Gastrocnemius medialis (tissue), 4 donors: ENCODE measurements at places on chromosomes 7 and 10. TPM values are rescaled to one million over a fixed set of nuclear protein-coding genes. Genes with fewer than 3 reads are reported as not detected.

DNA sequence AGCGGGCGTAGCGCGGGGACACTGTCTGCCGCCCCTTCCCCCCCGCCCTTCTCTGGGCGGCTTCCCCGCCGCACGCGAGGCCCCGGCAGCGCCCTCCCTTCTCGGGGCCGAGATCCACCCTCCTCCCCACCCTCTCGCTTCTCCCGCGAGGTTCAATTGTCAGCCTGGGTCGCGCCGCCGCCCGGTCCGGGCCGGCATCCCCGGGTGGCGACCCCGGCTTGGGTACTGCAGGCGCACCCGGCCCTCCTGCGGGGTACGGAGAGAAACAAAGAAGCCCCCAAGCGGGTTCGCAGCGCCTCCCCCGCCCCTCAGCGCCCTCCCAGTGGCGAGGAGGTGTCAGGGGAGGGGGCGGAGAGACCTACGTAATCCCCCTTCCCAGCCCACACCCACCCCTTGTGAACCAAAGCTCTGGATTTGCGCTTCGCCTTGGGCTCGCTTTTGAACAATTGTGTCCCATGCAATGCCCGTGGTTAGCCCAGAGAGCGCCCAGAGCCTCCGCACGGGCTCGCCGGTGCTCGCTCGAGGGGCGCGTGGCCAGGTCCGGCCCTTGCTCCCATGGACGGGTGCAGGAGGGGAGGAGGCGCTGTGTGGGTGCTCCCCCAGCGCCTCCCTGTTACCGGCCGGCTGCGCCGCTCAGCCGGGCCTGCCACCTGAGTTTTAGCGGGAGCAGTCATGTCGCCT lies 634 bp downstream of the HECW1 start:
- DNase-seq = no peak

DNA sequence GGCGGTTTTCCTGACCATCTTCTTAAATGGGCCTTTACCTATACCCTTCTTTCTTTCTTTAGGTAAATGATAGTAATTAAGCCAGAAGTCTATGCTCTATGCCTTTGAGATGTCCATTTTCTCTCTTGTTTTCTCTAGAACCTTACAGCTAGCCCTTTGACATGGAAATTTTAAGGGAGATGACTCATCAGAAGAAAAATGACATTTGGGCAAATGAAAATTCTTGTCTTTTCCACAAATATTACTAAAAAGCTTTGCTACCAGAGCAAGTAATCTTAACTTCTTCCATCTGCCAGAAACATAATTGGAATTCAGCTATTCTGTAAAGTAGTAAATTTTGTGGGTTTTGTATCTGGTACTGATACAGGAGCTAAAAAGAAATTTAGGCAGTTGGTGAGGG lies 59.5 kb downstream of the CCDC3 start:
- DNase-seq = no peak

DNA sequence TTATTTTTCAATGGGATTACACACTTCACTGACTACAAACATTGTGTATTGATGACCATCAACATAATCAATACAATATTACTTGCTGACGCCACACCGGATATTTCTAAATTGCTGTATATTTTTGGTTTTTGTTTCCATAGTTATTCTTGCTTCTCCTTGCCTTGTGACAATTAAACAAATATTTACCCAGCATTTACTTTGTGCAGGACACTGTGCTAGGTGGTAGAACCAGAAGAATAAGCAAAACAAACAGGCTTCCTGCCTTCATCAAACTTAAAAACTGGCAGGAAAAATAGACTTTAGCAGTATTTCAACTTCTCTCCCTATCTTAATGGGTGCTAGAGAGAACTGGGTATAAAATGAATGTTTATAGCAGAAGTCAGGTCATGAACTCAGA lies 50.6 kb downstream of the ZNF277 start:
- no peak for DNase-seq

DNA sequence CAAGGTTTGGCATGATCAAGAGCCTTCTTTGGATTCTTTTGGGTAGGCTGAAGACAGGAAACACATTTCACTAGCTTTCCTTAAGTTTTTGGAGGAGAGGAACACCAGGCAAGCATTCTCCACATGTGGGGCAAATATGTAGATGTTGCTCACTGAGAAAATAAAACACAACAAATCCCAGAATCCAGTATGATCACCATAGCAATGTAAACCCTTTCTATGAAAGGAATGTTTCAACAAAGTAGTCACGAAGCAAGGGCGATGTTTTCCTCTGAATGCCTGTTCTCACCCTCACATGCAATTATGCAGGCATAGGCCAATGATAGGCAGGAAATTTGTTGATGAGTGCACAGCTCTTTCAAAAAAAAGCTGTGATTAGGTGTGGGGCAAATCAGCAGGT lies 20.5 kb upstream of the CEP41 start:
- no peak for DNase-seq

GRCh38 chr7:137269240-137269639 lies 74.3 kb downstream of the PTN start:
- DNase-seq = no peak

The NME8 gene
- total RNA-seq = not detected

- no peak for DNase-seq
Measured at GRCh38 chr7:24115661-24116060, 168.3 kb upstream of the NPY start.

The ZP3 gene
- total RNA-seq = not detected

DNA sequence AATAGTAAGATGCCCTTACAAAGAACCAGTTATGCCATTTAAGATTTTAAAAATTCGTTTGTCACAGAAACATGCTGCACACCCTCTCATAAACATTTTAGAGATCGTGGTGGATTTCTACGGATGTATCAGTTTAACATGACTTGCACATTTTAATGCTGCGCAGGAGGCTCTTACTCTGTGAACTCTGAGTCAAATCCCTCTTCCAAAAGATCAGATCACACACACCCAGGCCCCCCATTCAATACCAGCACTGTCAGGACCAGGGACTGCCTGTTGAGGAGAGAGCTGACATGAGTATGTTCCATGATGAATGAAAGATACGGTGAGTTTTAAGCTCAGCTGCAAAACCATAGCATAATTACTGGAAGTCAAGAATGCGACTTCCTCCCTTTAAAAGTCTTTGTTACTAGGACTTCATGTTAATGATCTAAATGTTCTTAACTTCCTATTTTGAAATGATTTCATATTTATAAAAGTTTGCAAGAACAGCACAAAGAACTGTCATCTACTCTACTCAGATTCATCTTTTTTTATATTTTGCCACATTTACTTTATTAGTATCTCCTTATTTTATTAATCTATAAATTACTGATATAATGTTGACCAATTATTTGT lies 500.2 kb downstream of the GLRX3 start:
- DNase-seq = no peak

DNA sequence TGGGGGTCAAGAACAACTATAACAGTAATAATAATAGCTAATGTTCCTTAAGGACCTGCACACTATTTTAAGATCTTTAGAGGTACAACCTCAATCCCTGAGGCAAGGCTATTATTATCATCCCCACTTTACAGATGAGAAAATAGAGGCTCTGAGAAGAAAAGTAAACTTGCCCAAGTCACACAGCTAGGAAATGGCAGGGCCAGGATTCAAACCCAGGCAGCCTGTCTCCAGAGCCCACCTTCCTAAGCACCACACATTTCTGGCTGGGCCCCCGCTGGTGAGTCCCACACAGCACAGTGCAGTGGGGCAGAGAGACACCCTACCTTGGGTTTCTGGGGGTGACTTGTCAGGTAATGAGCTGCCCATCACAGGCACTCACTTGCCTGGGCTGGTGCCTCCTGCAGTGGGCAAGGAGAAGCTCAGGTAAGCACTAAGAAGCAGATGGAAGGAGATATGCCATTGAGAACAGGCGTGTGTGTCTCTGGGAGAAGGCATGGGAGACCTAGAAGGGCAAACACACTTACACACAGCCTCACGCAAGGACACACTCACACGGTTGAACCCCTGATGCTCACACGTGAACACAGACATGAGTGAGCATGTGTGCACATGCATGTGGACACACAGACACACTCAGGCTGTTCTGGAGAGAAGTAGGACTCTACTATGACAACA lies 104.4 kb upstream of the ZMIZ1 start:
- no peak for DNase-seq

DNA sequence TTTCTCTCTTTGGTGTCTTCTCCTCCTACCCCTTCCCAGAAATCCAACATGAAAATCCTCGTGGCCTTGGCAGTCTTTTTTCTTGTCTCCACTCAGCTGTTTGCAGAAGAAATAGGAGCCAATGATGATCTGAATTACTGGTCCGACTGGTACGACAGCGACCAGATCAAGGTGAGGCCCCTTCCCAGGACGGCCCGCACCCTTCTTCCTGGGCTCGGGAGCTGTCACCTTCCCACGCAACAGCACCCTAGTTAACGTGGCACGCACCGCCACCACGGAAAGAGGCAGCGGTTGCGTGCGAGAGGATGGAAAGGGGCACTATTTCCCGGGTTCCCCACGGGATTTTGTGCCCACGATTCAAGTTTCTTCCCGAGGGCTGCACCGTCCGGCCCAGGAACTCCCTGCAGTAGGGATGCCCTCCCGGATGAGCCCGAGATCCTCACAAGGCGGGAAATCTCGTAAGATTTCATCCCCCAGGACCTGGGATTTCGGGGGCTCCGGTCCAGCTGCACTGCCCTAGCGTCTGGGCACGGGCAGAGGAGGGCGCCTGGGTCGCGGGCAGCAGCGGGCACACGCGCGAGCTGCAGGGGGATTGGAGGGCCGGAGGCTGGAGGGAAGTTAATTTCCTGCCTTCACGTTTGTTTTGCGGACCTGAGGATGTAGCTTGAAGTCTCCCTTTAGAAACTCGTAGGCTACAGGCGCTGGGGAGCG lies 834 bp downstream of the TAC1 start:
- no peak for DNase-seq

GRCh38 chr7:111368381-111369065 lies 193.8 kb downstream of the IMMP2L start:
- no peak for DNase-seq

- no peak for DNase-seq
Measured at GRCh38 chr7:126657137-126657536, 595.6 kb downstream of the GRM8 start.

The ATRNL1 gene
- total RNA-seq = 5.8 TPM

GRCh38 chr7:70829221-70830059 lies 302.5 kb upstream of the GALNT17 start:
- DNase-seq = peak; percentile 28

The FRG2B gene
- total RNA-seq = not detected

GRCh38 chr10:104036518-104037260 lies 49.0 kb downstream of the COL17A1 start:
- DNase-seq = no peak

The IGFBP3 gene
- 203 TPM for total RNA-seq

The OR6B1 gene
- total RNA-seq = not detected

DNA sequence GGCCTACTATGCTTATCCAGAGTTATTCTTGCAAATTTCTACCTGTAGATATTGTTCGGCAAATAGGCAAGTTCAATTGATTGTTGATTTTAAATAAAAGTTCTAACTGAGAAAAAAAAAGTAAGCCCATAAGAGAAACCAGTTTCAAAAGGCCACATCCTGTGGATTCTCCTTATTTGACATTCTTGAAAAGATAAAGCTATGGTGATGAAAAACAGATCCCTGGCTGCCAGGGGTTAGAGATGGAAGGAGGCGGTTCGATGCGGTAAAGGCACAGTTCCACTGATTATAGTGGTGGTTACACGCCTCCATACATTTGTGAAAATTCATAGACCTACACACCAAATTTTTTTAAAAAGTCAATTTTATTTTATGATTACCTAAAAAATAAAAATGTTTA lies 347.8 kb downstream of the KCNMA1 start:
- no peak for DNase-seq

The NPY4R gene
- not detected for total RNA-seq

DNA sequence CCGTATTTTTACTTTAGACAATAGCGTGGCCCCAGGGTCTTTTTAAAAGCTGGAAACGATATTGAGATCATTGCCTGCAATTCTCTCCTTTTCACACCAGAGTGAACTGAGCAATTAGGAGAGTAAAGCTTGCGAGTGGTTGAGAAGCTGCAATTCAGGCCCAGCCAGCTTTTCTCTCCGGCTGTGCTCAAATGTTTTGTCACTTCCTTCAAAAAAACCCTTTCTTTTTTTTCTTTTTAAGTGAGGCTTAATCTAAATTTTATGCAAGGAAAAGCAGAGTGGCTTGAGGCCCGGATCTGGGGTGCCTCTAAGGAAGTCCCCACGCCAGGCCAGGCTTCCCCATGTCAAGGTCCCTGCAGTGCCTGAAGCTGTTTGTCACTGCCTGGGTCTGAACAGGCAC lies 433.9 kb downstream of the GLRX3 start:
- DNase-seq = no peak

The GIGYF1 gene
- total RNA-seq = 16.6 TPM

GRCh38 chr7:104267701-104268368 lies 60.0 kb upstream of the ORC5 start:
- DNase-seq = no peak

GRCh38 chr7:64888901-64889685 lies 14.0 kb upstream of the ZNF273 start:
- no peak for DNase-seq

The TMEM229A gene
- total RNA-seq = not detected

DNA sequence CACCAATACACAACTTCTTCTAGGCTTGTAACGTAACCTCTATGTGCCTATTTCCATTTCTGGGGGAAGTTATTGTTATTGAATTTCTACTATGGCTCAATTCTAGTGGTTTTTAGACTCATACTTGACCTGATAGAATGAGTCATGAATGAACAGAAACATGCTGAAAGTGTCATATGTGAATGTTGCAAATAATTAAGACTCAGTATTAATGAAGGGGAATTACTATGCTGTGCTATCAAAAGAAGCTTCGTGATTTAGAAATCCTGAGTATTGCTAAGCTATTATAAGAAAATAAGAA lies 135.1 kb upstream of the ZWINT start:
- no peak for DNase-seq

- DNase-seq = no peak
Measured at GRCh38 chr7:6106140-6106904, 75.1 kb downstream of the ANKRD61 start.

DNA sequence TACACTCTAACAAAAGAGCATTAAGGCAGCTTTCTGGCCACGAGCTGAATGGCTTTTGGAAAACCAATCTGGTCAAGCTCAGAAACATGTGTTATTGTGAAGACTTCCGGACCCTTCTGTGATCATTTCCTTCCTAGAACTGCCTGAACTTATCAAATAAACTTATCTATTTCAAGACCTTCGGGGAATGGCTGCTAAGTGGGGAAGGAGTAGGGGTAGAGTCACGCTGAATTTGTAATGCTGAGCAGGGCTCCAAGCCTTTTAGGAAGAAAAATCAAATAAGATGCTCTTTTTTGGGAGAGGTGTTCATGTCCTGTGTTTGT lies 56.6 kb downstream of the PAPSS2 start:
- DNase-seq = no peak

DNA sequence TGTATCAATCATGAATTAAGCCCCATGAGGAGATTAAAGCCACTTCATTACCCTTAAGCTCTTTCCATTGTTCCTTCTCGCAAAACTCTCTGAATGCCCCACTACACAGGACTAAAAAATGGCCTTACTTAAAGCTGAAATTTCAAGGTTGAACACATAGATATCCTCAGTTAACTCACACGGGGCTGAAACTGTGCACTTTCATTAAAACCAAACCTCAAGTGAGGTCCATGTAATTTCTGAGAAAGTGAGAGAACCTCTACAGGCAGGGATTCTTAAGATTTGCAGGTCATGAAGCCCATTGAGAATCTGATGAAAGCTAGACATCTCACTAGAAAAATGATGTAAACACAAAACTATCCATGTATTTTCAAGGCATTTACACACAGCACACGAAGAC lies 15.9 kb downstream of the DENND11 start:
- no peak for DNase-seq
